Activated T-cell treated with anti-CD3 and anti-CD28 coated beads, Interleukin-2, amount 50 U/mL, for 72 hours (primary cell): ENCODE measurements at places on chromosomes 12 and 14. TPM values are rescaled to one million over a fixed set of nuclear protein-coding genes. Genes with fewer than 3 reads are reported as not detected.

GRCh38 chr14:53519137-53519536, 366.0 kb upstream of the DDHD1 start:
- DNase-seq: no peak

GRCh38 chr12:26642361-26642760, 190.6 kb downstream of the ITPR2 start:
- DNase-seq: no peak

- DNase-seq: no peak
Measured at GRCh38 chr12:5376591-5377207, 55.2 kb upstream of the NTF3 start.

- no peak for DNase-seq
Measured at GRCh38 chr12:22631863-22632463, 7.0 kb downstream of the ETNK1 start.

DNA sequence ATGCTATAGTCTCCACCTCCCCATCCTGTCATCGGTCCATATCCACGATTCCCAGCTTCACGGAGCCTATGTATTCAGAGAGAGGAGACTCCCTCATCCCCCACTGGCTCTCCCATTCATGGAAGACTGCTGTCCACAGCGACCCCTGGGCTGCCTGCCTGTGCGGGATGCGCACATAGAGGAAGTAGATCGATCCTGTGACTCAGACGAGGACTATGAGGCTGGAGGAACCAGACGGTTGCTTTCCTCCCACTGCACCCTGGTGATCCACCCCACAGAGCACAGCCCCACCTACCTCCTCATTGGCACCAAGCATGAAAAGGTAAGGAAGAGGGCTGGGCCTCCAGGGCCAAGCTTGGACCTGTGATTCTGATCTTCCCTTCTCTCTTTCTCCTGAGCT, 24.4 kb downstream of the PIGH start:
- no peak for DNase-seq

DNA sequence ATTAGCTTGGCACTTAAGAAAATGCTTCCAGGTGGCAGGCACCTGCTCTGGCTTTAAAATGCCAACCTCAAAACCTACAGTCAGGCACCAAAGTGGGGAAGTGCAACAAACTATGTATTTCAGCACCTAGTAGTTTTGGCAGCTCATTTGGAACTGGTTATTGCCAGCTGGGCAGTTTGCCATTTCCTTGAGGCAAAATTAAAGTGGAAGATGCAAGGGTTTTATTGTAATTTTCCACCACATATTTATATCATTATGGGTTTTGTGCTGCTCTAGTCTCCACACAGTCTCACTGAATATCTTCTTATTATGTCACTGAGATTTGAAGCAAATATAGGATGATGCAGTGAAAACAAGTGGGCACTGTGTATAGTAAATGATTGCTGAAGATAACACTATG, 117.0 kb downstream of the PRKD1 start:
- DNase-seq: no peak

GRCh38 chr14:72305561-72305960, 373.3 kb downstream of the RGS6 start:
- DNase-seq: no peak

- no peak for DNase-seq
Measured at GRCh38 chr12:13275241-13276085, 78.9 kb downstream of the EMP1 start.

- DNase-seq: no peak
Measured at GRCh38 chr12:124687174-124687902, 119.9 kb upstream of the NCOR2 start.

GRCh38 chr14:91753501-91754128, 21.7 kb upstream of the CATSPERB start:
- DNase-seq: no peak

DNA sequence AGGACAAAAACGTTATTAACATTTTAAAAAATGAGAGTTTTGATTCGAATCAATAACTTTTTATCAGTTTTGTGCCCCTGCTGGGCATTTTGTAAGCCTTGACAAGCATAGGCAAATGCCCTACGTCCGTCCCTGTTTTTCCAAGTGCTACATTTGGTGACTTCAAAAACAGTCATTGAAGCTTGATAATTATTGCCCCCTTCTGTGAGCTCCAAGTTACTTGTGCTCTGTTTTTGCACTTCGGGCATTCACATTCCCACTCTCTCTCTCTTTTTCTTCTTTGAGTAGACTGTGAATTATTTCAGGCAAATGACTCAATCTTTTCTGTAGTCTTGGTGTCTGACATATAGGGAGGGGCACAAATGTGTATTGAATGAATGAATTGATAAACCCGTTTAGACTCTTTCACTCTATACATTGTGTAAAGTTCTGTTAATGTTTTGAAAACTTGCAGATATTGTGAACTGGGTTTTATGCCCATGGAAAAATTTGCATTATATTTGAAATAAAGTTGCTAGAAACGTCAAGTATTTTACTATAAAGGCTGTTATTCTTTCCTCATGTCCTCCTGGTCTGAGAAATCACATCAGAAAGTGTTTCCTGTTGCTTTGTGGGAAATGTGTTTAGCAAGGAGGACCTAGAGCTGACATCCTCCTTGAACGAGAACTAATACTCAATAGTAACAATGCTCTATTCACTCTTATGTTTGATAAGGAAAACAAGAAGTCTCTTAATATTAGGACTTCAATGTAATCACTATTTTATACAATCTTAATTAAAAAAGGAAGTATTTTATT, 1.4 kb downstream of the APAF1 start:
- no peak for DNase-seq

DNA sequence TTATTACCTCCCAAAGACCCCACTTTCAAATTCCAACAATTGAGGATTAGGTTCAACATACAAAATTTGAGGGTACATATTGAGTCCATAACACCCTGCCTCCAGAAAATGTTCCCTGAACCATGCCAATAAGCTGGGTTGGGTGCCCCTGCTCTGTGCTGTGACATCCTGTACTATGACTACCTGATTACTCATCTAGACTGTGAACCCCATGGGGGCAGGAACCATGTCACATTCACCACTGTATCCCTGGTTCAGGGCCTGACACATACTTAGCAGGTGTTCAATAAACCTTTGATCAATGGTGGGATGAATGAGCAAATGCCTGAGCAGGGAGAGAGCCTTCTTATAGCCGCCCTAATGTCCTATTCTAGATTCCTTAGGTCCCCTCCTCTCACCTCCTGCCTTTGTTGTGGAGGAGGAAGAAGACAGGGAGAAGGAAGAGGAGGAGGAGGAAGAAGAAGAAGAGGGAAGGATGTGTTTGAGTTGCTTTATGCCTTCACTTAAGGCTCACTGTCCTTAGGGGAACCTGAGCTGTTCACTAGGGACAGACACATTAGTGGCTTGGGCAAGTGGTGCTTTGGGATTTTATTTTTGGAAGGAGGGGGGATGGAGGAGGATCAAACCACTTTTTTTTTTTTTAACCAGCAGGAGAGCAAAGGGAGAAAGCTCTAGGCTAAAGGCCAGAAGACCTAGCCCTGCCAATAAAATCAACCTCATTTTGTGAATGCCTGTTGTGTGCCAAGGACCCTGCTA, 21.3 kb downstream of the GPR68 start:
- DNase-seq: peak; percentile 32

GRCh38 chr12:1197264-1198018, 206.4 kb downstream of the ERC1 start:
- DNase-seq: no peak

GRCh38 chr14:69637503-69638031, 26.2 kb downstream of the SUSD6 start:
- peak; percentile 48 for DNase-seq

- no peak for DNase-seq
Measured at GRCh38 chr12:28777603-28778365, 371.3 kb upstream of the FAR2 start.

FGF6 gene
- not detected for total RNA-seq

PZP gene
- not detected for total RNA-seq

OTX2 gene
- not detected for total RNA-seq

GRIN2B gene
- total RNA-seq: not detected
